ENCODE measurements at places on chromosomes 7 and 10.

DNA sequence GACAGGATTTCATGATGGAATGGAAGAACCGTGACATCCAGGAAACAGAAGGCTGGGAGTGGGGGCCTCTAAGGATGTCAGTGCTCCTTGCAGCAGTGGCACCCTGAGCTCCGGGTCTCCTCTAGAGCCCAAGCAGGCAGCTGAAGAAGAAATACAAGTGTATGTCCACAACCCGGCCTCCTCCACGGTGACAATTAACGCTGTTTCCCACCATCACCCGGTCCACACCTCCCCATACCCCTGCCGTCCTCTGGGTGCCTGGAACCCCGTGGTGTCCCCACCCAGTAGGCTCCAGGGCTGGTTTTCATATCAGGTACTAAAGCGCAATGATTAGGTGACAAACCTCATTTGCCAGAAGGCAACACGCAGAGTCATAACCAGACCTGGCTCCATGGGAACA, 30.3 kb downstream of the GRID1 start:
- DNase-seq: no peak

DNA sequence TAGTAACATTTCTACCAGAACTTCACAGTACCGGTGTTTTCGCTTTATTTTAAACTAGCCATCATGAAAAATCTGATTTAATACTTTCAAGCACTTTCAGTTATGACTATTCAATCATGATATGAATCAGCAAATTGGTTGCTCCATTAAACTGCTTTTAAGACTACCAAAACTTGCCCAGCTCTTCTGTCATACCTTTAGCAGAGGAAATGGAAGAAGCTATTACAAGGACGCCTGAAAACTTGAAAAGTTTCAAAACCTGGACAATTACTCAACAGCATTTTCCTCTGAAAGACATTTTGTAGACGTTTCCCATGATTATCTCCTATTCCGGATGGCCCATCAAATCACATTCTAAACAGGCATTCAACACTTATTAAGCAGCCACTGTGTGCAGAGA, 2.0 kb downstream of the JAZF1 start:
- no peak for DNase-seq

DNA sequence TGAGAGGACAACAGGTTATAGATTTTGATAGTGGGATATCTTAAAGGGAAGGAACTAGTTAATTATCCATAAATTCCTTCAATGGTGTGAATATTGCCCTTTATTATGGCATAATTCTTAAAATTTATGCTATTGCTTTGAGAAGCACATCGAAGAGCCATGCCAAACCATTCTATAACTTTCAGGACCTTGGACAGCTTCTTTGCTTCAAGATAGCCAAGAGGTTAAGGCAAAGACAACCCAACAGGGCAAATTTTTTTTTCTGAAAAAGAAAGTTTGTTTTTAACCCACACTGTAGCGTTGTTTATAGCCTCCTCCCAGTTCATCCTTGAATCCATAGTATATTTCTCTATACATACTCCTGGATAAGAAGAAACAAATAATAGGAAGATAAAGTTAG, 103.2 kb downstream of the NRG3 start:
- DNase-seq: no peak

DNA sequence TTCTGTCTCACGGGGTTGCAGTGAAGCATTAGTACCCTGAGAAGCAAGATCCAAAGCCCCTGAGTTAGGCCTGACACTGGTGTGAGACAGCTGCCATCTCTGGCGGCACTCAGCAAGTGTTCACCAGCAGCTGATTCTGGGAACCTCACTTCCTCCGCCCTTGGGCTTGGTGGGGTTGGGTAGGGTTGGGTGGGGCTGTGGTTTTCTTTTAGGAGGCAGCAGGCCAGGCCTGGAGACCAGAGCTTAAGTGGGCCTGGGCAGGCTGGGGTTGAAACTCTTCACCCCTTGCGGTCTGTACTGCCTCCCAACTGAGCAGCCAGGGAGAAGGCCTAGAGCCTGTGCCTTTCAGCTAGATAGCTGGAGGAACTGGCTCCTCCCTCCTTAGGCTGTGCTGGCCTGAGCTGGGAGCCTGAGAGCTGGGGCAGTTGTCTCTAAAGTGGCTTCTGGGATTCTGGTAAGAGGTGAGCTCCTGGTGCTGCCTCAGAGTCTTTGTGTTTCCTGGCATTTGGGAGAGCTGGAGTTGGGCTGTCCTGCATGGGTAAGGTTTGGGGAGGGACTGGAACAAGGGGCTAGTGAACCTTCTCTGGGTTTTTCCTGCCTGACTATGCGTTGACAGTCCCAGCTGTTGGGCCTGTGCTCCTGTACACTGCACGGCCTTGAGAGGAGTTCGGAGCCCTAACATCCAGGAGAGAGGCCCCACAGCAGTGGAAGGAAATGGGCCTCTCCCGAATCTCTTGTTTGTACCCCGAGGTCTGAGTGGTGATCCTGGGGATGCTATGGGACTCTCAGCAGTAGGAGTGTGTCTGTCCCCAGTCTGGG, 5.1 kb downstream of the TSPAN14 start:
- DNase-seq: no peak

- DNase-seq: no peak
Measured at GRCh38 chr10:30756151-30756550, 126.6 kb upstream of the LYZL2 start.

- no peak for DNase-seq
Measured at GRCh38 chr10:17088118-17088806, 41.3 kb downstream of the CUBN start.

DNA sequence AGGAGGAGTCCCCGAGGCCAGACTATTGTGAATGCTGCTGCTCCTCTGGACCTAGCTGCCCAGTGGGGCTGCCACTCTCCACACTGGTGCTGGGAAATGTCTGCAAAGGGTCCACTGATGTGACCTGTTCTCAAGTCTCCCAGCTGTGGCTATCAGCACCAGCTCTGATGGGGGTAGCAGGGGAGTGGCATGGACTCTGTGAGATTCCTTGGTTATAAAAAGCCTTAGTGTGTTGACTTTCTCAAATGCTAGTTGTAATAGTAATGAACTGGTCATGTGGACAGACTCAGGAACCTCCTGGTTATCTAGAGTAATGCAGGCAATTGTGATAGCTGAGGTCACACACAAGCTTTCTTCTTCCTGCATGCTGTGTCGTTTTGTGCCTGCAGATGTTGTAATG, 34.1 kb upstream of the ARMC3 start:
- no peak for DNase-seq

GRCh38 chr10:132130286-132131265, 56.2 kb upstream of the DPYSL4 start:
- no peak for DNase-seq

GRCh38 chr7:69632280-69632679, 34.0 kb downstream of the AUTS2 start:
- no peak for DNase-seq

GRCh38 chr10:99224766-99225165, 10.9 kb downstream of the HPSE2 start:
- no peak for DNase-seq

DNA sequence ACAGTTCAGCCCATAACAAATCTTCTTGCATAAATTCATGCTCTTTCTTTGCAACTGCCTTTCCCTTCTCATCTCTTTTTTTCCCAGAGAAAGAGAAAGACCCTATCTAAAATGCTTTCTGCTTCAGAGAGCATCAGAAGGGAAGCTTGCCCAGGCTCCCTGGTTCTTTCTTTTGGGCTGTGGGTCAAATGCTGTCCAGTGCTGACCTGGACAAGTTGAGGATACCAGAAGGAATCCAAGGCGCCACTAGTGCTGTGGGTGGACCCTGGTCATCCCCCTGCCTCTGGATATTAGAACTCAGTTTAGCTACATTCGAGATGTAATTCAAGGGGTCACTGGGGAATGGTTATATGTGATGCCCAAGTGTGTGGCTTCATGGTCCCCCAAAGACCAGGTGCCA, 411.6 kb downstream of the RPS24 start:
- DNase-seq: no peak

DNA sequence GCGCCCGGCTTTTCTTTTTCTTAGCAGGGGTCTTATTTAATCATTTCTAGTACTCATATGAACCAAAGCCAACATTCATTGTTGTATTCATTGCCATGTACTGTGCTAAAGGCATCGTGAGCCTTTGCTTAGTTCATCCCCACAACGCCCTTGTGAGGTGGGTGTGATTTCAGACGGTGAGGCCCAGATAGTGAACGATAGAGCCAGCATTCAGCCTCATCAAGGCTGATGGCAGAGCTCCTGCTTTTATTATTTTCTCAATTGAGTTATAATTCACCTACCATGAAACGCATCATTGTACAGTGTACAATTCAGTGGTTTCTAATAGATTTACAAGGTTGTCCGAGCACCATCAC, 50.1 kb downstream of the HK1 start:
- no peak for DNase-seq

GRCh38 chr7:70975754-70976153, 156.2 kb upstream of the GALNT17 start:
- DNase-seq: no peak

DNA sequence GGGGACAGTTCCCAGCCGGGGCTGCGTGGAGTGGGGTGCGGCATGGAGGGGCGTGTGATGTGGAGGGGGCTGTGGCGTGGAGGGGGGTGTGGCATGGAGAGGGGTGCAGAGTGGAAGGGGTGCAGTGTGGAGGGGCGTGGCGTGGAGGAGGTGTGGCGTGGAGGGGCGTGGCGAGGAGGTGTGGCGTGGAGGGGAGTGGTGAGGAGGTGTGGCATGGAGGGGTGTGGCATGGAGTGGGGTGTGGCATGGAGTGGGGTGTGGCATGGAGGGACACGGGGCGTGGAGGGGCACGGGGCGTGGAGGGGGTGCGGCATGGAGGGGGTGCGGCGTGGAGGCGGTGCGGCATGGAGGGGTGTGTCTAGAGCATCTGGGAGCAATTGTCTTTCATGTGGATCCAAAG, 33.6 kb downstream of the NKX6-2 start:
- DNase-seq: no peak

- DNase-seq: no peak
Measured at GRCh38 chr7:83796760-83797159, 147.8 kb upstream of the SEMA3E start.

DNA sequence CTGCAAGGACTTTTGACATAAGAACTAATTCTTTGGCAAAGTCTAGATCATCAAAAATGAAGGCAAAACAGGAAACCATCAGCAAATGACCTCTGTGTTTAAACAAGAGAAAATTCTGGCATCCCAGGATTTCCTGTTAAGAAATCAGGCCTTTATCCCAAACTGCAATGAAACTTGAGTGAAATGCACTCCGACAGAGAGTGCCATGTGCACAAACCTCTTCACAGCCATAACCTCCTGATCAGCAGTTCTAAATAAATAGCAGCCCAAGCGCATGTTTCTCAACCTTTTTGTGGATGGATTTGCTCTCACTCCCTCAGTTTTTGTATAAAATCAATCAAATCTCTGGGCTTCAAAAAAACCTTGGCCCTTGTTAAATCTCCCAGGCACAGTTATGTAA, 107.7 kb upstream of the EEPD1 start:
- no peak for DNase-seq

GRCh38 chr7:34057956-34058355, 152.6 kb downstream of the BMPER start:
- no peak for DNase-seq

GRCh38 chr10:56633876-56634452, 272.9 kb upstream of the ZWINT start:
- no peak for DNase-seq

DNA sequence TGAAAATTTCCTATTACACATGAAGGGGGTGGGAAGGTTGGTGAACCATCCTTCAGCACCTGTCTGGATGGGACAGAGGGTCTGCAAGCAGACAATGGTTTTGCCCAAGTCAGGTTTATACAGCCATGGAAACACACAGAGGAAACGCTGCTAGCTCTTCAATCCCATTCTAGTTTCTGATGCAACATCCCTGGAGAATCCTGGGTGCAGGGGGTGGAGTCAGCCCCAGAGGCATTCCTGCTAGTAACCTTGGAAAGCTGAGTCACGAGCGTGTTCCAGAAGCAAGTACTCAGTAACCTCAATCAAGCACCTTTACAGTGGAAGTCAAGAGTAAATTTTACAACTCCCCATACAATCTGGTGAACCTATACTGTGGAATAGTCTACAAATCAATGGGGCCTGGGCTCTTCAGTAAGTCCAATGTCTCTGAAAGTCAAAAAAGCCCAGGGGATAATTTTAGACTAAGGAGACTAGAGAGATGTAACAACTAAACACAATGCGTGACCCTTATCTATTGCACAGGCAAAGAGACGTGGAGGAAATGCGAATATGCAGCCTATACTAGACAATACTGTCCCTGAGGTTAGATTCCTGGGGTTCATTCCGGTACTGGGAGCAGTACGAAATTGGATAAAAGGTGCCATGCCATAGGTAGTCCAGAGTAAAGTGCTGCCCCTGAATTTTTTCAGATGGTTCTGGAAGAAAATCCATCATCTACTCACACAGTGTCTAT, 95.4 kb downstream of the ZRANB1 start:
- DNase-seq: no peak

GRCh38 chr10:72763201-72763600, 71.3 kb downstream of the MCU start:
- DNase-seq: no peak

- no peak for DNase-seq
Measured at GRCh38 chr10:78049851-78050250, 16.2 kb downstream of the RPS24 start.

DNA sequence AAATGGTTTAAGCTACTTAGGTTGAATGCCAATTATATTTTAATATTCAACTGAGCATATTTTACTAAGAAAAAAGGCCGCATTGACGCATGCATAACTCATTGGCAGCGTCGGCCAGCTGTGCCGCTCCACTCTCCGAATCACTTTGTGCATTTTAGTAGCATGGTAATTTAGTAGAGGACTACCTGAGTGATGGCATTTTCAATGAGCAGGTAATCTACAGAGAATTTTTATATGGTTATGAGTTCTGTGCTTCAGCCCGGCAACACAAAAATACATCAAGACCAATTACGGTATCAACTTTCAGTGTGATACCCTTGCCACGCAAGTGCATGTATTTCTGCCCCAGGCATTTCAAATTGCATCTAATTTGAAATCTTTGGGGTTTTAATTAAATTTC, 247.2 kb downstream of the EBF3 start:
- no peak for DNase-seq

GRCh38 chr10:85767891-85768290, 598.7 kb downstream of the GRID1 start:
- no peak for DNase-seq

GRCh38 chr10:371515-371914, 236.3 kb downstream of the ZMYND11 start:
- DNase-seq: no peak

DNA sequence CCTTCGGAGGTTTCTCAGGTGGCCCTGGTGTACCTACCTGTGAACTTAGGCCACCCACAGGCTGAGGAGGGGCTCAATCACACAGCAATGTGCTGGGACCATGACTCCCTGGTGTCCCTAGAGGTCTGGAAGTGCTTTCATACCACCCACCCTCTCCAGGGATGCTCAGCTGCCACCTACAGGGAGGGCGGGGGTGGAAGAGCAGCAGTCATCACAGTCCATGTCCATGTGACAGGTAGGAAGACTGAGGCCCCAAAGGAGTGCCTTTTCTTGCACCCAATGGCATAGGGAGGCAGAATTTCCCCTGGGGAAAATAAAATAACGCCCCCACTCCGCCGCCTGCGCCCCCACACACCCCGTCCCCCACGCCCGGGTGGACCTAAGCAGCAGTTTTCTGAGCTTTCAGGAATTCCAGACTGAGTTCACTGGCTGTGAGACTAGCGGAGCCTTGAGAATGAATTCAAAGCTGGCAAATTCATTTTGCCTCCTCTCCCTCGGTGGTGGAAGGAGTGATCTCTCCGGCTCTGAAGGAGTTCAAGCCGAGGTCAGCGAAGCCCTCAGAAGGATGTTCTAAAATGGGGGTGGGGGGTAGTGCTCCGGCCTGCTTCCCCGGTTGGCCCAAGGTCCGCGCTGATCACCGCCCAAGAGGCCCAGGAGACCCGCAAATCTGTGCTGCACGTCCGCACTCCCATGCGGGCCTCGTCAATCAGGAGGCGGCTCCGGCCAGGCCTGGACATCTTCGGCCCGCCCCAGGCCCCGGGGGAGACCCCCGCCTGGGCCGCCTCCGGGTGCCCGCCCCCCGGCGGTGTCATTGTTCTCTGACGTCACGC, 2.1 kb upstream of the ZMIZ1 start:
- DNase-seq: no peak
